ENCODE measurements at places on chromosomes 16 and 17.

DNA sequence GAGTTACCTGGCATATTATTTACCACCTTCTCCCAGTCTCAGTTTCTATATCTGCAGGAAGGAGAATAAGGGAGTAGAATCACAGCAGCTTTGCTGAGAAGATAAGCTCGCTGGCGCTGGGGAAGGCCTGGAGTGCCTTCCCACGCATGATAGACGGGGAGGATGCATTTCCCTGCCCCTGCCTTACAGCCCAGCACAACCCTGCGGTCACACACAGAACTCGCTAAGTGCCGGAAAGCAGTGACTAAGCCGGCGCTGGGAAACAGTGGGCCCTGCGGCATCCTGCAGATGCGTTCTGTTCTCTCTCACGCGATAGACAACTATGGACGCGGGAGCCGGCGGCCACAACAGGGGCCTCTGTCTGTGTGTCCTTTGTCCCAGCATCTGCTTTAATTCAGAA lies 4.8 kb downstream of the CA5A start:
- no peak for DNase-seq

GRCh38 chr17:28524476-28525424 lies 18.6 kb downstream of the FOXN1 start:
- no peak for DNase-seq

DNA sequence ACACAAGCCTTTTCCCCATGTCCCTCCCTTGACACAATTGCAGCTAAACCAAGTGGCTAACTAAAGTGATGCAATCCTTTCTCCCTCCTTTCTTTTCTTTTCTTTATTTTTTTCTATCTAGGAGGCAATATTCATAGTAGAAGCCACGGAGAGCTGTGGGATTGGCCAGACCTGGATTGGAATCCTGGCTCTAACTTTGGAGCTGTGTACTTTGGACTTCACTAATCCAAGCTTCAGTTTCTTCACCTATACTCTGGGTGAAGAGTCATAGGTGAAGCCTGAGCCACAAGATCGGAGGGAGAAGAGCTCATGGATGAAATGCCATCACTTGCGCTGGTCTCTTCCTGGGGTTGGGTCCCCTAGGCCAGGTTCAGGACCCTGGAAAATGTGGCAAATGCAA lies 177.2 kb downstream of the IRX5 start:
- no peak for DNase-seq

DNA sequence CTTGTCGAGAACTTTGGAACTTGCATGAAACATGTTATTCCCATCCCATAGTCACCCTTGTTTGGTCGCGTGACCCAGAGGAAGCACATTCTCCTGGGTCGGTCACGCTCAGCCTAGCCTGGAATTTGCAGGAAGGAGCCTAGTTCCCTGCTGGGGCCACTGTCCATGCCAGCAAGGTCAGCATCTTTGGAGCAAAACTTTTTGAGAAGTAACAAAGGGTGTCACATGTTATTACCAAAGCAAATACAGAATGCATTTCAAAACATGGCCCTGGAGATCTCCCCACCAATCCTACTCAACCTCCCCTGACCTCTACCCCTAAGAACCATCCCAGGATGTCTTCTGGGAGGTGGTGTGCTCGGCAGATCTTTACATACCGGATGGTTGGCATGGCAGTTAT lies 26.2 kb upstream of the IRF8 start:
- DNase-seq, result no peak

GRCh38 chr16:88303890-88304819 lies 78.6 kb upstream of the ZNF469 start:
- DNase-seq, result no peak

- no peak for DNase-seq
These were observed 60.8 kb upstream of the CORO6 start for GRCh38 chr17:29683481-29683880.

- DNase-seq, result no peak
These were observed 77.8 kb upstream of the HS3ST4 start for GRCh38 chr16:25613931-25614330.

DNA sequence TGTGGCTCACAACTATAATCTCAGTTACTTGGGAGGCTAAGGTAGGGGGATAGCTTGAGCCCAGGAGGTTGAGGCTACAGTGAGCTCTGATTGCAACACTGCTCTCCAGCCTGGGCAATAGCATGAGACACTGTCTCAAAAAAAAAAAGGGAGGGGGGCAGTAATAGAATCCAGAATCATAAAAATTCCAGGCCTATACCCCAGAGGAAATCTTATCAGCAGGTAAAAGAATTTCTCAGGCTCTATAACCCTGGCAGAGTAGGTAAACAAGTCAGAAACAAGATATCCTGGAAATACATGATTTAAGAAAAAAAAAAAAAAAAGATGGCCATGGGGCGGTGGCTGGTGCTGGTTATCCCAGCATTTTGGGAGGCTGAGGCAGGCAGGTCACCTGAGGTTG lies 12.9 kb downstream of the SPAG9 start:
- no peak for DNase-seq

GRCh38 chr17:49456183-49456965 lies 38.7 kb upstream of the NGFR start:
- no peak for DNase-seq

- no peak for DNase-seq
These were observed 20.1 kb downstream of the SIAH1 start for GRCh38 chr16:48365025-48365600.

DNA sequence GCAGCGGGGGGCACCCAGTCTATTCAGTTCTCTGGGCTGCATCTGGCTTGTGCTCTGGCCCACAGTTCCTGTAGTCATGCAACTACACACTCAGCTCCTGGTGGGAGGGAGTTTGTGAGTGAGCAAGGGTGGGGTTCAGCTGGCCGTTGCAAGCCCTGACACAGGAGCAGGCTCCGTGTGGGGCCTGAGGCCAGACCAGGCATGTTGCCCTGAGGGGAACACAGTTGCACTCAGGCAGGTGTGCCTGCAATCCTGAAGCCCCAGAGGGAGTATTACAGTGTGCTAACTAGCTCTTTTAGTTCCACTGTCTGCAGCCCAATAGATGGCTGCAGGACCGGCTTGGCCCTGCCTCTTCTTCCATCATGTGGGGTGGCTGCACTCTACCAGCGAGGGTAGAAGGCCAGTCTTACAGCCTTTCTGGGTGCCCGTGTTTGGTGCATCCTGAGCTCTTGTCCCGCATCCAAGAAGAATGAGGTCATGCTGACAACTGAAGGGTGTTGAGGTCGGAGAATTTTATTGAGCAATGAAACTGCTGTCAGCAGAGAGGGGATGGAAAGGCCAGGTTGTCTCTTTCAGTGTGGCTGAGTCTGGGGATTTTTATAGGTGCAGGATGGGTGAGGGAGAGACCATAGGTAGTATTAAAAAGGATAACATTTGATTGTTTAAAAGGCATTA lies 49.9 kb upstream of the ELAC2 start:
- DNase-seq, result no peak

GRCh38 chr16:27547134-27547533 lies 2.6 kb downstream of the GTF3C1 start:
- no peak for DNase-seq

DNA sequence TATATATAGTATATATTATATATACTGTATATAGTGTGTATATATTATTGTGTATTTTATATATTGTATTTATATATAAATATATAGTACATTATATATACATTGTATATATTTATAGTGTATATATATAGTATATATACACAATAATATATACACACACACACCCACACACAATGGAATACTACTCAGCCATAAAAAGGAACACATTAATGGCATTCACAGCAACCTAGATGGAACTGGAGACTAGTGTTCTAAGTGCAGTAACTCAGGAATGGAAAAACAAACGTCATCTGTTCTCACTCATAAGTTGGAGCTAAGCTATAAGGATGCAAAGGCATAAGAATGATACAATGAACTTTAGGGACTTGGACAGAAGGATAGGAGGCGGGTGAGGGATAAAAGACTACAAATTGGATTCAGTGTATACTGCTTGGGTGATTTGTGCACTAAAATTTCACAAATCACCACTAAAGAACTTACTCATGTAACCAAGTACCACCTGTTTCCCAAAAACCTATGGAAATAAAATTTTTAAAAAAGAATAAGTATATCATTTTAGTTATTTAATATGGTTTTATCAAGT lies 201.9 kb upstream of the CDH11 start:
- DNase-seq, result no peak

DNA sequence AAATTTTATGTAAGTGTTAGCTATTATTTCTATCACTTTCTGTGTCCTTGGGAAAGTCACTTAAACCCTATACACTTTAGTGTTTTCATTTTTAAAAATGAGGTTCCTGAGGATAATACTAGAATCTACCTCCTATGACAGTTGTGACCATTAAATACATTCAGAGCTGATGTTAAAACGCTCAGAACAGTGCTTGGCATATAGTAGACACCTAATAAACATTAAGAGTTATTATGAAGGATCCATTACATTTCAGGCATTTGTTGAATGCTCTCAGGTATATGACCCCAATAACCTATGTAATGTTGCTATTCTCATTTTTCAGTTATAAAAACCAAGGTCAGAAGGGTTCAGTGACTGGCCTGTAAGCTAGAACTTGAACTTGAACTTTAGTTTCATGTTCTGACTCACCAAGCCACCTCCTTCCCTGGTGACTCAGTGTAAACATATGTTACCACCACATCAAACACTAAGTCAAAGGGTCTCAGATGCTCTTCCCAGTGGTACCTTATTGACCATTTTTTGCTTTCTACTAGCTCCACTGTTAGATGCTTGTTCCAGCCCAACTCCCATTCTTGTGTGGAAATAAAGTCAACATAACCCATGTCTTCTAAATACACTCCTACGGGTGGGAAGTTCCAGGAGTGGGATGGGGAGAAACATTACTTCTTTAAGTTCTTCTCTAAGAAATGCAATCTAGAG lies 47.6 kb downstream of the HSD17B2 start:
- no peak for DNase-seq

DNA sequence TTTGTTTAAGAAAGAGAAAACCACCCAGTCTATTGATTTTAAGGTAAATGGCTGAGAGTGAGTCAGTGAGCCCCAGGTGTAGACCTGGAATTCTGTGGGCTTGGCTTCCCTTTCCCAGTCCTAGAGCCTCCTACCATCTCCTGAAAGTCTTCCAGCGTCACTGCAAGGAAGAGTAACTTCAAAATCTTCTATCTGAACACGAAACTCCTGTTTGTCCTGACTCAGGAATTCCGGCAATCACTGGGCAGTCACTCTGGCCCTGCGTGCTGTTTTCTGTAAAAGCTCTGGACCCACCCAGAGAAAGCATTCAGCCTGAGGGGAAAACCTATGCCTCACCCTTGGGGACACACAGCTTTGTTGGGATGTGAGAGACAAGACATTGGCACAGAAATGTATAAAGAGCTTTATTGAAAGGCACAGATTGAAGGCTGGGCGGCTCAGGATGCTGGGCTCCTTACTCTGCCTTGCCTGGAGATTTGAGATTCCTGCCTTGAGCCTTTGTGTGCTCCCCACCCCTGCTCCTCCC lies 15.9 kb downstream of the MINK1 start:
- no peak for DNase-seq

DNA sequence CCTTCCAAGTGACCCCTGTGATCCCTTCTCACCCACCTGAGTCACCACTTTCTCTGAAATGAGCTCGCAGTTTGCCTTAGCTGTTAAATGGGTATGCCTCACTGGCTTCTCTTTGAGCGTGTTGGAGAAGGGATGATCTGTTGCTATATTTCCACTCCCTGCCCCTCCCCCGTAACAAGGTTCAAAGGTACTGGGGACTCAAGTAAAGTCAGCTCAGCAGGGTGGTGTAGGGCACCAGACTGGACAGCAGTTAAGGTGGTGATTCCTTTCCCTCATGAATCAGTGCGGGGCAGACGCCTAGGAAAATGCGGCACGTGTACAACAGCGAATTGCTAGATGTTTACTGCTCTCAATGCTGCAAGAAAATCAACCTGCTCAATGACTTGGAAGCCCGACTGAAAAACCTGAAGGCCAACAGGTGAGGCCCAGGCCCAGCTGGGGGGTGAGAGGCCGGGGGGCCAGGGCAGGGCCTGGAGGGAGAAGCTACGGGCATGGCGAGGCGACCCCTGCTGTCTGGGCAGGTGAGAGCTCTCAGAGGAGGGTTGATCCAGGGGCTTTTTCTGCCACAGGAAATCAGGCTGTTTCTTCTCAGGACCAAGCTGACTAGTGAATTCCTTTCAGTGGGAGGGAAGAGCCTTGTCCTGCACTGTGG lies 130.3 kb downstream of the RAB11FIP4 start:
- DNase-seq, result no peak

DNA sequence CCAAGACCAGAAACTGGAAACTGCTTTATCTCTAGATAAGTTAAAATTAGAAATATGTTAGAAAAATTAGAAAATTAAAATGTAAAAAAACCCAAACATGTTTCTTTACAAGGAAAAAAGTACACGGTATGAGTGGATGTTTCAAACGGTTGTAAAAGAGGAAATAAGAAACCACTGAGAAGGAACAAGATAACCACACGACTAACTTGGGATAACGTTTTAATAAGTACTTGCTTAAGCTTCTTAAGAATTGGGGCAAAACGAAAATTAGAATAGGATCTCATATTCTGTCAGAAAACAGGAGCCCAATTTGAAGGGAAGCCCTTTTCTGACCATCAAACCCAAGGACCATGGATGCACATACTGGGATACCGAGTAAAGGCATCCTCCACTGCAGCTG lies 31.0 kb downstream of the MBTPS1 start:
- peak; percentile 57 for DNase-seq

DNA sequence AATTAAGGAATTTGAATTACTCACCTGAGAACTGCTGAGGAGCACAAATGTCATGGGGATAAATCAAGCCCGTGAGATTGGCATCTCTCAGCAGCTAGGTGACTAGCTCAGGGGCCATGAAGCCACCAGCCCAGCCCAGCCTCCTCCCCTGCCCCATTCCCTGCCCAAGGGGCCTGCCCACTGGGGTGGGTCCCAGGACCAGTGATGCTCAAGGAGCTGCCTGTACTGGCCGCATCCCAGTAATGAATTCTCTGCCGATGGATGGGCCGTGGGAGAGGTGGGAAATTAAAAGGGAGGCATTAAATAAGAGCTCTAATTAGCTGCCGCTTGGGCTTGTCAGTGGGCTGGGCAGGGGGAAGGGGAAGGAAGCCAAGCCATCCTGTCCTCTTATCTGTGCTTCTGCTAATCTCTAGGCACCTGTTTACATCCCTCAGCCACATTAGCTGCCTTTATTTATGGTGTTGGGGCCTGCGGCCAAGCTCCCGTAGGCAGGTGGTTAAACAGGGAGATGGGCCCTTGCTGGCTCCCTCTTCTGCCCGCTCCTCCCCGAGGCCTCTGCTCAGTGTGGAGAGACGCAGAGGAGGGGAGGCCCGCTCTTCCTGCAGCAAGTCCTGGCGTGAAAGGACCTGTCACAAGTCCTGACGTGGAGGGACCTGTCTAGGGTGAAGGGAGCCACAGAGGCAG lies 48.8 kb downstream of the PIPOX start:
- no peak for DNase-seq

Measured in germinal center (tissue), 1 donor.